H1 (cell line): ENCODE measurements at places on chromosomes 2 and 18. TPM values are rescaled to one million over a fixed set of nuclear protein-coding genes. Genes with fewer than 3 reads are reported as not detected.

GRCh38 chr2:138831154-138831553, 51.0 kb upstream of the NXPH2 start:
- H3K36me3 ChIP-seq = no peaks in the 10 kb centered on the region
- no peak overlapping the region for H3K4me3 ChIP-seq
- no peak for DNase-seq
- H3K4me1 ChIP-seq = no peaks in the 10 kb centered on the region
- H3K27ac ChIP-seq = no peak overlapping the region

Gene ASB18
- not detected in 2 replicates for total RNA-seq

DNA sequence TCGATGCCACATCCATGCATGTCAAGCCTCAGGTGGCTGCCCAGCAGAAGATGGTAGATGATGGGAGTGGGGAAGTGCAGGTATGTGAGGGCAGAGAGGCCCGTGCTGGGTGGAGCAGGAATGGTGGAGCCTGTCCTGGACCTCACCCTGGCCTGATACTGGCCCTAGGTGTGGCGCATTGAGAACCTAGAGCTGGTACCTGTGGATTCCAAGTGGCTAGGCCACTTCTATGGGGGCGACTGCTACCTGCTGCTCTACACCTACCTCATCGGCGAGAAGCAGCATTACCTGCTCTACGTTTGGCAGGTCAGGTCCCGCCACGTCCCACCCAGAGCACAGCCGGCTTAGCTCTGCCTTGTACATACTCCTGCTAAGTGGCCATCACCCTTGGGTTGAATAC, 13.0 kb downstream of the VIL1 start:
- DNase-seq = no peak
- H3K27ac ChIP-seq = no peak overlapping the region
- no peaks in the 10 kb centered on the region for H3K36me3 ChIP-seq

DNA sequence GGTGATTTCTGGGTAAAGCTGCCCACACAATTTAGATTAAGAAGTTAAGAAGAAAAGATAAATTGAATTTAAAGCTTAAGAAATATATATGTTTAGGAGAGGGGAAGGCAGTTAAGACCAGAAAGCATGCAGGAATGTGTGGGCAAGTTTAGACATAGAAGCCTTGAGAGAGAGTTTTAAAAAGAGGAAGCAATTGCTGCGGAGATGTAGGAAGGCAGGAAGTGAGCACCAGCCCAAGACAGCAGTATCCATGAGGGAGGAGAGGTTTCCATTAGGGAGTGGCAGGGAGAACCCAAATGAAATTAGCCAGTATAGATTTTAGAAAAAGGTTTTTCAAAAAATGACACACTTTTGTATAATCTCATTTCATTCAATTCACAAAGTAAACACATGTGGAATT, 24.3 kb downstream of the DSC2 start:
- no peak overlapping the region for H3K27ac ChIP-seq
- no peaks in the 10 kb centered on the region for H3K27me3 ChIP-seq
- no peak for DNase-seq
- H3K4me3 ChIP-seq = no peak overlapping the region

- H3K4me1 ChIP-seq = no peaks in the 10 kb centered on the region
- no peak overlapping the region for H3K4me3 ChIP-seq
- no peaks in the 10 kb centered on the region for H3K27me3 ChIP-seq
Observed at GRCh38 chr2:238872026-238872425, 24.1 kb downstream of the TWIST2 start.

Gene RGPD4
- total RNA-seq = 0.08 TPM in 1 of 2 replicates, not detected in the other

Gene BMP10
- not detected in 2 replicates for total RNA-seq

Gene ITM2C
- 362 and 367 TPM in 2 replicates for total RNA-seq

DNA sequence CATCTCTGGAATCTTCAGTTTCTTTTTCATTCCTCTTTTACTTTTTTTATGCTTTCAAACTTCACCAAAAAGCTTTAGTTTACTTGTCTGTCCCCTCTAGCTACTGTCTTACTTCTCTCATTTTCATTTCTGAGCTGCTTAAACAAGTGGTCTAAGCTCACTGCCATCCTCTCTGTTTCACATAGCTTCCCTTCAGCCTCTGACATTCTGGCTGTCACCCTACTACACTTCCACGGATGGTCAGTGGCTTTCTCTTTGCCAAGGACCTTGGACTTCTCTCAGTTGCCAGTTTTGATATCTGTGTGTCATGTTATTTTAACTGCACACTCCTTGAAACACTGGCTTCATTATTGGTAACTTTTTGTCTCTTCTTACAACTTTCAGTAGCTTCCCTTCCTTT, 176.1 kb downstream of the IKZF2 start:
- H3K27me3 ChIP-seq = no peaks in the 10 kb centered on the region
- H3K4me1 ChIP-seq = no peaks in the 10 kb centered on the region
- H3K36me3 ChIP-seq = no peaks in the 10 kb centered on the region
- no peak for DNase-seq

DNA sequence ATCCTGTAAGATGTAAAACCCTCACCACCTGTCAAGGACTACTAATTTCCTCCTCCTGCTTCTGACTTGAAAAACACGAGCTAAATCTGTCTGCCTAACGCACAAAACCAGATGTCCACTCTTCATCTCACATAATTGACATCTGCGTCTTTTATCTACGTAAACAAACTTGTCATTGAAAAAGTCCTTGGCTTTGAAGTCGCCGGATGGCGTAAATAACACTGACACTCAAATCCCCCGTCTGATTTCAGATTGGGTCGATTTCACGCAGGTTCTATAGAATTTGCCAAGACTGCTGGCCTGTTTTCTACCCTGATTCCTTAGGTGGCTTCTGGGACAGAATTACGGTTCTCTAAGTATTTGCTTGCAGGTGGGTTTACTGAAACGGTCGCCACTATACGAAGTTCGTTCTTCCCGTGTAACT, 539 bp upstream of the MOB4 start:
- no peak for DNase-seq
- no peaks in the 10 kb centered on the region for H3K36me3 ChIP-seq
- H3K27ac ChIP-seq = no peak overlapping the region
- peak overlapping the region; percentile 96 for H3K4me3 ChIP-seq
- H3K27me3 ChIP-seq = no peaks in the 10 kb centered on the region
- peaks cover 6% of the 10 kb centered on the region for H3K4me1 ChIP-seq

GRCh38 chr2:120576509-120577474, 158.9 kb upstream of the GLI2 start:
- no peaks in the 10 kb centered on the region for H3K36me3 ChIP-seq
- H3K4me1 ChIP-seq = peaks cover 3% of the 10 kb centered on the region
- H3K4me3 ChIP-seq = peak overlapping the region; percentile 19; the same call in 1 of the 2 replicates
- no peak overlapping the region for H3K27ac ChIP-seq

Gene KIAA2012
- total RNA-seq = not detected in 2 replicates

DNA sequence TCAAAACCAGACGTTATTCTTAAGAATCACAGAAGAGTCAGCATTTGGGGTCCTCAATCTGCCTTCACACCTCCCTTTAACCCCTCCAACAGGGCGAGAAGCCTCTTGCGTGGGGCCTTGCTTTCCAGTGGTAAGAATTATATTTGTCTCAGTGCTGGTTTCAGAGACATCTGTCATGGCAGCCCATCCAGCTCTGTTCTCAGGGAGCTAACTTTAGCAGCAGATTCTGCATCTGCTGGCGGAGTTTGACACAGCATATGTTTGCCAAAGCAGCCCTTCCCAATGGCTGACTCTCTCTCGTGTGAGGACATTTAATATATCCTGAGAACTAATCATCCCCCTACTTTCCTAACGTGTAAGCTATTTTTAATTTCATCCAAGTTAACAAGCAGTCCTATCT, 91.5 kb upstream of the BCL11A start:
- no peaks in the 10 kb centered on the region for H3K27me3 ChIP-seq
- no peak for DNase-seq
- H3K4me3 ChIP-seq = no peak overlapping the region
- no peak overlapping the region for H3K27ac ChIP-seq
- no peaks in the 10 kb centered on the region for H3K36me3 ChIP-seq
- no peaks in the 10 kb centered on the region for H3K4me1 ChIP-seq

DNA sequence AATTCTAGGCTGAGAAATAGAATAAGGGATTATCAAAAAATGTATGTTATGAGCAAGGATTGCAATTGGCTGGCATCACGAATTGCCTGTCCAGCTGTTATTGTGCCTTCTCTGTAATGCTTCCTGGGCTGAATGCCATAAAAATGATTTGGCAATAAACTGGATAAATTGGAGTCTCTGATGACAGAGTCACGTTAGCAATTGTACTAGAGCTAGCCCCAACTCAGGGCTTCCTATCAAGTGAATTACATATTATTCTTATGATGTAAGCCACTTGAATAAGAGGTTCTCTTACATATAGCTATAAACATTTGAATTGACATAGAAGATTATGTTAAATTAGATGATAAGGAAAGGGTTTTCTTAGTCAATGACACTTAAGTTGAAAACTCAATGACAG, 607.5 kb upstream of the REG3G start:
- no peak overlapping the region for H3K27ac ChIP-seq
- H3K27me3 ChIP-seq = no peaks in the 10 kb centered on the region
- H3K4me3 ChIP-seq = no peak overlapping the region
- DNase-seq = no peak
- no peaks in the 10 kb centered on the region for H3K36me3 ChIP-seq

DNA sequence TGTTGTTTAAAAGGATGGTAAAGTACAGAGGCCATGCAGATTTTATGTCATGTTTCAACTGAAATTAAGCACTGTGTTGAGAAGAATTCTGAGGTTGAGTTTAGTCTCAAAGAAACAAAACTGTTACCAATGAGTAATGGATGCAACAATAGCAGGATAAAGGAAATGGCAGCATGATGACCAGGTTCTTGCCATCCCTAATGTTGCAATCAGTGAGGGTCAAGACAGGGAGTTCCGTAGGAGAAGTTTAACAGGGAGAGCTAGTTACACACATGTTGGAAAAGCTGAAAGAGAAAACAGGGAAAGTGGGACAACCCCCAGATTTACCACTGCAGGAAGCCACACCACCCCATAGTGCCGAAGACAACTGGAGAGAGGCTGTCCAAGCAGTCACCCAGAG, 343.8 kb upstream of the EPHA4 start:
- DNase-seq = no peak
- no peaks in the 10 kb centered on the region for H3K27me3 ChIP-seq
- no peaks in the 10 kb centered on the region for H3K4me1 ChIP-seq
- H3K27ac ChIP-seq = no peak overlapping the region
- H3K4me3 ChIP-seq = no peak overlapping the region
- H3K36me3 ChIP-seq = no peaks in the 10 kb centered on the region

- no peaks in the 10 kb centered on the region for H3K36me3 ChIP-seq
- H3K27me3 ChIP-seq = no peaks in the 10 kb centered on the region
- H3K4me1 ChIP-seq = no peaks in the 10 kb centered on the region
- H3K4me3 ChIP-seq = no peak overlapping the region
- no peak overlapping the region for H3K27ac ChIP-seq
Observed at GRCh38 chr2:212242724-212243123, 295.9 kb downstream of the ERBB4 start.

Gene MOCOS
- total RNA-seq = 5.8 and 6.5 TPM in 2 replicates

Gene BOLL
- not detected in 2 replicates for total RNA-seq

DNA sequence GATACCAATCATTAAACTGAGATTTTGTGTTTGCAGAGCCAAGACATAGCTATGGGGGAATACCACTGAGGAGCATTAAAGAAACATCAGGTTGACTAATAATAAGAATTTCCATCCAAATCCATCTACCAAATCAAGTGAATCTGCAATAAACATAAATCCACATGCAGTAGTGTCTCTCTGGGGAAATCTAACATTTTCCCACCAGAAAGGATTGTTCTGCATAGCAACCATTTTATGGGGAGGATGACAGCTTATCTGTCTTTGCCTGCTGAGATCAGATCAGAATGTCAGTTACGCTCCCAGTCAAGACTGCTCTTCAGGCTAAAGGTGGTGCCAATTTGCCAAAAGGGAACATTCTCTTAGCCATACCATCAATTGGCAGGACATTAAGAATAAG, 1098.9 kb upstream of the CHAC2 start:
- DNase-seq = no peak
- no peaks in the 10 kb centered on the region for H3K27me3 ChIP-seq
- no peak overlapping the region for H3K27ac ChIP-seq
- H3K4me1 ChIP-seq = no peaks in the 10 kb centered on the region
- H3K36me3 ChIP-seq = no peaks in the 10 kb centered on the region

Gene ABCG8
- total RNA-seq = not detected in 2 replicates

GRCh38 chr2:43890855-43891254, 52.1 kb downstream of the ABCG8 start:
- DNase-seq = no peak
- no peak overlapping the region for H3K27ac ChIP-seq
- no peaks in the 10 kb centered on the region for H3K4me1 ChIP-seq
- no peaks in the 10 kb centered on the region for H3K27me3 ChIP-seq
- H3K36me3 ChIP-seq = peaks cover 95% of the 10 kb centered on the region

Gene HNMT
- 3.2 and 3.6 TPM in 2 replicates for total RNA-seq

- H3K36me3 ChIP-seq = no peaks in the 10 kb centered on the region
- H3K4me3 ChIP-seq = no peak overlapping the region
- DNase-seq = no peak
- H3K27ac ChIP-seq = no peak overlapping the region
- H3K4me1 ChIP-seq = no peaks in the 10 kb centered on the region
- H3K27me3 ChIP-seq = no peaks in the 10 kb centered on the region
Observed at GRCh38 chr2:46366668-46367052, 69.5 kb downstream of the EPAS1 start.

DNA sequence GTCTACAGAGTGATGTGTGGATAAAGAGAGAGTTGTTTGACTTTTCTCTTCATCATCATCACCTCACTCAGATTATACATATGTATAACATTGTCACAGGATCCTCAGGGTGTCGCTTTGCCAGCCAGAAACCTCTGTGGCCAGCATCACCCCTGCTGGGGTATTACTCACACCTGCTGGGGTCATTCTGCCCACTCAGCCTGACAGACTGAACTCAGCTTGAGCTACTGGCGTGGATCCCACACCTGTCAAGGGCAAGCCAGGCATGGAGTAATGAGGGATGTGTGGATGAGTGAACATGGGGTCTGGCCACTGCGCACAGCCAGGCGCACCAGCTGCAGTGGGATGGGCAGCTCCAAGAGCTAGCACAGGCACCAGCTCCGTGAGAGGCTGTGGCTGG, 870.6 kb downstream of the CBLN2 start:
- no peaks in the 10 kb centered on the region for H3K4me1 ChIP-seq
- H3K27ac ChIP-seq = no peak overlapping the region
- no peaks in the 10 kb centered on the region for H3K36me3 ChIP-seq

DNA sequence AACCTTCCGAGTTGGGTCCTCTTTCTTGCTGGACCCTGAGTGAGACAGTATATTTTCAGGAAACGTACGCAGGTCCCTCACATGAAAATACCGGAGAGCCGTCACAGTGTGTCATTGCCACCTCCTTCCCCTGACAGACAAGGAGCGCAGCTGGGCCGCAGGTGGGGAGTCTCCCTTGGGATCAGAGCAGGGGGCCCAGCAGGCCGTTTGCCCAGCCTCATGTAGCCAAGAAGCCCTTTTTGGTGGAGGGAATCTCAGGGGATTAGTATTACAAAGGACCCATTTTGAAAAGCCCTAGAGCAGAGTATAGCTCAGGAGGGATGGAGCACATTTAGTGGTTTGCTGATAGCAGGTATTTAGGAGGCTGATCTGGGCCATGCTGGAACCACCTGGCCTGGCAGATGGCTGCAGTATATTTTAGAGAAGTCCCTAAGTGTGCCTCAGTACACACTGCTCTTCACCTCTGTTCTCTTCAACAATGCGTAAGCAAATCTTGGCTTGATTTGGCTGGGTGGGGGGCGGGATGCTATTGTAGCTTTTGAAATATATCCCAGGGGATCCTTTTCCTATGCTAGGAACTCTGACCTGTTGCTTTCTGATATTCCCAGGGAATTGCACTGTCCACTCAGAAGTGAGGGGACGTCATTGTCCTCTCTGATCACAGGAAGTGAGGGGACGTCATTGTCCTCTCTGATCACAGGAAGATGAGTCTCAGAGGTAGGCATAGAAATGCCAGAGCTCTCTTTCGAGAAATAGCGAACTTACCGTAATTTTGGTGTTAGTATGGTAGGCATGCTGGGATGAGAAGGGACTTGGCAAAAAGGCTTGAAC, 171.9 kb downstream of the HRH4 start:
- no peaks in the 10 kb centered on the region for H3K36me3 ChIP-seq
- H3K27ac ChIP-seq = no peak overlapping the region
